ENCODE measurements at places on chromosomes 2 and 18.

- DNase-seq, result no peak
These were observed 183.7 kb downstream of the NRP2 start for GRCh38 chr2:205865905-205866441.

- DNase-seq, result no peak
These were observed 10.6 kb downstream of the POU3F3 start for GRCh38 chr2:104864280-104865095.

DNA sequence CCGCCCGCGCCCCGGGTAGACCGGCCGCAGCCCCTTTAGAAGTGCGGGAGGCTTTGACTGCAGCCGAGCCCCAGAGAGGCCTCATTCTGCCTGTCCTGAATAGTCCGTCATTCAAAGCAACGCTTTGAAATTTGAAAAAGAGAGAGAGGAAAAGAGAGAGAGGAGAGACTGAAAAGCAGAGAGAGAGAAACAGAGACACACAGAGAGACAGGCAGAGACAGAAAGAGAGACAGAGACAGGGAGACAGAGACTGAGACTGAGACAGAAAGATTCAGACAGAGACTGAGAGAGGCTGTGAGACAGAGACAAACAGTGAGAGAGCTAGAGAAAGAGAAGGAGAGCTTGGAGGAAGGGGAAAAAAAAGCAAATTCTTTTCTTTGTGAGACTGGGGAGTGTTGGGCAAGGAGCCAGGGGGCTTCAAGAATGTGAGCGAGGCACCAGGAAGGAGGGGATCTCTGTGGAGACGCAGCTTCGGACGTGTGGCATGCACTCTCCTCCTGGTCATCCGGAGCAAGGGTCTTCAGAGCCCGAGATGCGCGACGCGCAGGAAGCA is 73.1 kb downstream of the MYCN start:
- DNase-seq, result no peak

DNA sequence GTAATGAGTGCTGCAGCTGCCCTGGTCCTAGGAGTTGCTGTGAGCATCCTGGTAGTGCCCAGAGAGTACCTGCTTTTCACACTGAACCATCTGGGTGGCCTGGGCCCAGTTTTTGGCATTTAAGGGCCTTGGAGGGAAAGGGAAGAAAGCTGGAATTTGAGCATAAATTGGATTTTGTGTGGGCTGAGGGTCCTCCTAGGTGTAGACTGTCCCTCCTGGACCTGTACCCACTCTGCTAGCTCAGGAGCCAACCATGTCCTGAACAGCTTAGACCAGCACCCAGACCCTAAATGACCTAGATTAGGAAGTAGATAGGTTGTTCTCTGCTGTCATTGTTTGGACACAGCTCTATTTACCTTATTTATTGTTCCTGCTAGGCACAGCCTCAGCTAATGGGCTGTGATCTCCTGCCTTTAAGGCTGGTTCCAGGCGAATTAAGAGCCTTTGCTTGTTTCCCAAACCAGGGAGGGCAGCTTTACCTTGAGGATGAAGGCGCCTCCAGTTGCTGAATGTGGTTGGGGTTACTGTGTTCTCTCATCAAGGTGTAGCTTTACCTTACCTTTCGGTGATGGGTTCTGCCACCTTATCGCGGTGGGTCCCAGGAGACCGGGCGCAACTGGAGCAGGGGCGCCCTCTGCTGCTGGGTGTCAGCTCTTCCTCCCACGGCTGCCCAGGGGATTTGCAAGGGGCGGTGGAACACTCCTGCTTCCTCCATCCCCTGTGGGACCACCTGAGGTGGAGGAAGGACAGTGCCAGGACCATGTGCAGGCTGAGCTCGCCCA is 34.4 kb downstream of the ITGA6 start:
- DNase-seq, result no peak

DNA sequence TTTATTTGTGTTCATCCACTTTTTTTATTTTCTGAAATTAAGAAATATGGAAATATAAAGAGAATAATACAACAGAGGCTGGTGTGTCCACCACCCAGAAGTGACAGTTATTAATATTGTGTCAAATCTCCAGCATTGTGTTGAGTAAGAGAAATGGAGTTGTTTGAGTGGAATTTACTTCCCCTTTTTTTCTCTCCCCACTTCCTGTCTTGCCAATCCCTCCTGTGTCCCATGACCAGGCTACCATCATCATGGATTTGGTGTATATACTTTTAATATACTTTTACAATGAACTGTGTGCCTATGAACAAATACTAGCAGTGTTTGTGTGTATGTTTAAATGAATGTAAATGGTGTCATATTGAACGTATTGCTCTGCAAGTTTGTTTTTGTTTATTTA is 276.9 kb upstream of the SKOR2 start:
- DNase-seq, result no peak
